Stimulated activated CD4-positive, alpha-beta T cell treated with anti-CD3 and anti-CD28 coated beads, Interleukin-4, amount 100 ng/mL, for 48 hours (primary cell): ENCODE measurements at places on chromosomes 5 and 9.

DNA sequence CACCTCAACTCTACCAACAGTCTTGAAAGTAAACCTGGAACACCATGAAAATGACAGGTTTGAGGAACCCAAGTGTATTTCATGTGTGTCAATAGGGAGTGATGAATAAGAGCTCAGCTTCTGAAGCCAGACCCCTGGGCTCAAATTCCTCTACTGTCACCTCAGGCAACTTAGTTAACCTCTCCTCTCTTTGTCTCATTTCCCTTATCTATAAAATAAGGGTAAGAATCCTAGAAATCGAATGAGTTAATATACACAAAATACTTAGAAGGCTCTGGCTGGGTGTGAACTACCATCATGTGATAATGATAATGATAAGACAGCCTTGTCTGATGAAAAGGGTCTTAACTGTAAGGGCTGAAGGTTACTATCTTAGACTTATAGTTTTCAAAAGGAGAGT lies 66.3 kb downstream of the PIP5K1B start:
- DNase-seq, result no peak

DNA sequence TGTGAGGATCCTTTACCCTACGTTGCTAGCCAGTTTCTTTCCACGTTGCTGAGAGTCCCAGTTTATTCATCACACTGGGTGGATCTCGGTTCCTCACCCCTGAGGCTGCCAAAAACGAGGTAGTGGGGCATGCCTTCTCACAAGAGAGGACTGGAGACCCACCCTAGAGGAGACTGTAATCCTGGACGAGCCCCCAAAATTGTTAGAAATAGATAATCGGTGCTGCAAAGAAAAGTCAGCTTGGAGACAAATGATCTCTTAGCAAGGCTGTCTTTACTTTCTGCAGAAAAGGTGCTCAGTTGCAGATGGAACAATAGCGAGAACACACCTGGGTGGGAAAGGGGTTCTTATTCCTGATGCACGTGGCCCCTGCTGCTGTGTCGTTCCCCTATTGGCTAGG lies 101.8 kb downstream of the TMEM167A start:
- no peak for DNase-seq

GRCh38 chr9:33082538-33083326 lies 6.3 kb upstream of the SMU1 start:
- no peak for DNase-seq

DNA sequence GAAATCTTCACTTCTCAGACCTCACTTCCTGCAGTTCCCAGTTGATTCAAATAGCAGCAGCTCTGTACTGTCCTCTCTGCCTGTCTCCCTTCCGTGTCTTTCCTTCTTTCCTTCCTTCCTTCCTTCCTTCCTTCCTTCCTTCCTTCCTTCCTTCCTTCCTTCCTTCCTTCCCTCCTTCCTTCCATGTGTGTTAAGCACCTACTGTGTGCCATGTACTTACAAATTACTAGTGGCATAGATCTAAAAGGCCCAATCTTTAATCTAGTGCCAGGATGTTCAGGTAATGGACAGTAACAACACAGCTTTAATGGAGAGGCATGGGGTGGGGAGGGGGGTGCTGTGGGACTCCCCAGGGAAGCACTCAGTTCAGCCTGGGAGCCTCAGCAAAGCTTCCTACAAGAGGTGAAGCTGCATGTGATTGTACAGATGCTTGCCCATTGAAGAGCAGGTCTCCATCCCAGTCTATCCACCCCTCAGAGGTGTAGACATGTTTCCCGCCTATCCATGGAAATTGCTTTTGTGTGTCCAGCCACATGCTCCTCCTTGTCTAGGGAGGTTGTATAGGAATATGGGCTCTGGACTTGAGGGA lies 106.0 kb downstream of the RGS3 start:
- no peak for DNase-seq

DNA sequence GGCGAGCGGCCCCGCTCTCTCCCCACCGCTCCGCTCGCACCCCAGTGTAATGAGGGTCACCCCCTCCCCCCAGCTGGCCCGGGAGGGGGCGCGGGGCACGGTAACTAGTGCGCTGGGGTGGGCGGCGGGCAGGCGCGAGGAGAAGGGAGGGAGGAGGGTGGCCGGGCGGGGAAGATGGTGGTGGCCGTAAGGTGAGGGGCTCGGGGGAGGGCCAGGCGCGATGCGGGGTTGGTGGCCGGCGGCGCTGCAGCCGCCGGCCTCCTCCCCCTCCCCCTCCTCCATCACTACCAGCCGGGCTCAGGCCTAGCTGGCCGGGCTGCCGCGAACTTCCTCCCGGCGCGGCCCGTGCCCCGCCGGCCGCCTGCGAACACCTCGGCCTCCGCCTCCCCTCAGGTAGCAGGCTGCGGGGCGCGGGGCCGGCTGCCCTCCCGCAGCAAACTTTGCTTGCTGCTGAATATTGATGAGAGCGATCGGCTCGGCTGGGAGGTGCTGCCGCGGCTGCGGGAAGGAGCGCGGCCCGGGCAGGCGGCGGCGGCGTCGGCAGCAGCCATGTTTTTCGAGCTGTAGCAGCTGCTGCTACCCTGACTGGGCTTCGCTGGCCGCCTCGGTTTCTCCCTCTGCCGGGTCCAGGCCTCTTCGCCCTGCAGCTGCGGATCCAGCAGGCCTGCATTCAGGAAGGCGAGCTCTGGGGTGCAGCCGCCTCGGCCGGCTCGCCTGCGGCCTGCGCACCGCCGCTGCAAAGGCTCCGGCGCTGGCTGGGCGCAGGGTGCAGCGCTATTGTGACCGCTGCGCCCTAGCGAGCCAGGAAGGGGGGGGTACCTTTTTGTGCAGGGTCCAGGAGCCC lies 502 bp downstream of the NSD1 start:
- DNase-seq, result no peak

GRCh38 chr5:157570531-157571200 lies 4.9 kb downstream of the ADAM19 start:
- no peak for DNase-seq

- no peak for DNase-seq
These were observed 95.4 kb upstream of the RETREG1 start for GRCh38 chr5:16712178-16712577.

GRCh38 chr5:158886086-158886485 lies 213.6 kb downstream of the EBF1 start:
- DNase-seq, result no peak

DNA sequence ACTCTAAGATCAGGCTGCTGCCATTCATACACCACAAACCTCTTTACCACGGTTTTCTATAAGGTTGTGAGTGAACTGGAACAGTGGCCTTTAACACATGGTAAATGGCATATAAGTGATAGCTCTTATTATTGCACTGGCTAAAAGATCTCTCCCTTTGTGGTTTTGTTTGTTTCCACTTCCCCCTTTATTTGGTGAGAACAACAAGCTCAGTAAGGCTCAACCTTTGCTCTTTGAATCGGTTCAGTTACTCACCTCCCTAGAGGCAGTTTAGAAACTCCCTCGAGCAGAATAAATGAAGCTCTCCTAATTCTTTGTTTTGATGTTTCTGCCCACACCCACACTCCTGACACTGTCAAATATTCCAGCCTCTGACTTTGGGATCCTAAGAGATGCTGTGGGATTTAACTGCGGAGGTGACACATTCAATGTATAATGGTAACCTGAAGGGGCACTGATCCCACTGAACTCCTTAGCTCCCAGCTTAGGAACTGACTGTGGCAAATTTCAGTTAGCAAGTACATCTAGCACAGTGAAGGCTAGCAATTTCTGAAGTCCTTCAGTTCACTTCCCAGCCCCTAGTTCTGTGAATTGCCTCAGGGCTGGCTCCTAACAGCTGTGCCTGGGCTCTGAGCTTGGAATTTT lies 22.5 kb upstream of the RAD23B start:
- DNase-seq, result no peak

- DNase-seq, result no peak
These were observed 72.8 kb downstream of the INSL6 start for GRCh38 chr9:5112646-5113045.

GRCh38 chr5:96252596-96252995 lies 180.5 kb downstream of the PCSK1 start:
- DNase-seq, result no peak

GRCh38 chr5:97998941-97999340 lies 774.5 kb upstream of the RGMB start:
- DNase-seq, result no peak

DNA sequence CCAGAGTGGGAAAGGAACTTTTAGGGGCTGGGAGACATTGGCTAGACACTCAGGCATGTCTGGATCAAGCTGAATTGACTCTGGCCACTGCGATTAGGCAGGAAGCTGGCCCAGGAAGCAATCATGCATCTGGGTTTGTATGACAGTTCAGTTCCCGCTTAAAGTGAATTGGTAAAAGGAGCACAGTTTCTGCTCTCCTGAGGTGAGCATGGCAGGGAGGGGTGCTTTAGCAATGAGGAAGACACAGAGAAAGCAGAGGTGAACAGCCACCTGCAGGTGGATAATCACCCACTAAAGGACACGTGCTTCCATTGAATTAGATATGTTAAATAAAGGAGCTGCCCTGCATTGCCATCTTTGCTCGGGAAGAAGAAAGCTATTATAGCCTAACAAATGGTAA lies 248.1 kb upstream of the MAP3K1 start:
- DNase-seq, result no peak

GRCh38 chr9:133355881-133356357 lies 368 bp downstream of the SURF1 start:
- DNase-seq, result no peak

GRCh38 chr9:107306308-107306707 lies 23.2 kb downstream of the RAD23B start:
- DNase-seq, result no peak

- no peak for DNase-seq
These were observed 61.2 kb downstream of the ZNF366 start for GRCh38 chr5:72445969-72446368.
